ENCODE measurements at places on chromosomes 13 and 19.

- no peak for DNase-seq
Observed at GRCh38 chr13:67120872-67121531, 109.1 kb downstream of the PCDH9 start.

DNA sequence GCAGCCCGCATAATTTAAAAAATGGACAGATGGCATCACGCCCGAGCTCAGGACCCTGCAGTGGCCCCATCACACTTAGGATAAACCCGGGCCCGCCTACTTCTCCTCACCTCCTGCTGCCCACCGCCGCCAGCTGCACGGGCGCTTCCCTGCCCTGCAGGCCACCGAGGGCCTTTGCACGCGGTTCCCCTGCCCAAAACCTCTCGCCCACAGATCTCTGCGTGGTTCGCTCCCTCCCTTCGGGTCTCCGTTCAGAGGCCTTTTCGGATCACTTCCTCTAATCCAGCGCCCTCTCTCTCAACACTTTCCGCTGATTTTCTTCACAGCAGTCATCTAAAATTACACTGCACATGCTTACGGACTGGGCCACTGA, 1.8 kb downstream of the SHISA7 start:
- no peak for DNase-seq

GRCh38 chr19:5953030-5953589, 24.8 kb downstream of the RANBP3 start:
- DNase-seq = no peak

DNA sequence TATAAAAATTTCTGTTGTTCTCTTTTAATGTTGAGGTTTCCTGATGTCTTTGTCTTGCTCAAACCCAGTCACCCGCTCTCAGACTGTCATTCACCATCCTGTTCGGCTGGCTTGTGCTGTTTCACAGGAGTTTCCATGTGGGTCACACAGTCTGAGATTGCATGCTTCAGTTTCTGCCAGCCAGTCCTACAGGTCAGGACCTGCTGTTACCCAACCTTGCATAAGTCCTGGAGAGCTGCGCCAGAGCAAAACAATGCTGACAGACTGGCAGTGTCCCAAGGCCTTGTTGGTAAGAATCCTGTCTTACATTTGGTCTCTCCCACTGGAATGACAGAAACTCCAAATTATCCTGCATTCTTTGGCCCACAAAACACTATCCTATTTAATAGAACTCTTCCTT, 340.0 kb upstream of the SLITRK5 start:
- no peak for DNase-seq

DNA sequence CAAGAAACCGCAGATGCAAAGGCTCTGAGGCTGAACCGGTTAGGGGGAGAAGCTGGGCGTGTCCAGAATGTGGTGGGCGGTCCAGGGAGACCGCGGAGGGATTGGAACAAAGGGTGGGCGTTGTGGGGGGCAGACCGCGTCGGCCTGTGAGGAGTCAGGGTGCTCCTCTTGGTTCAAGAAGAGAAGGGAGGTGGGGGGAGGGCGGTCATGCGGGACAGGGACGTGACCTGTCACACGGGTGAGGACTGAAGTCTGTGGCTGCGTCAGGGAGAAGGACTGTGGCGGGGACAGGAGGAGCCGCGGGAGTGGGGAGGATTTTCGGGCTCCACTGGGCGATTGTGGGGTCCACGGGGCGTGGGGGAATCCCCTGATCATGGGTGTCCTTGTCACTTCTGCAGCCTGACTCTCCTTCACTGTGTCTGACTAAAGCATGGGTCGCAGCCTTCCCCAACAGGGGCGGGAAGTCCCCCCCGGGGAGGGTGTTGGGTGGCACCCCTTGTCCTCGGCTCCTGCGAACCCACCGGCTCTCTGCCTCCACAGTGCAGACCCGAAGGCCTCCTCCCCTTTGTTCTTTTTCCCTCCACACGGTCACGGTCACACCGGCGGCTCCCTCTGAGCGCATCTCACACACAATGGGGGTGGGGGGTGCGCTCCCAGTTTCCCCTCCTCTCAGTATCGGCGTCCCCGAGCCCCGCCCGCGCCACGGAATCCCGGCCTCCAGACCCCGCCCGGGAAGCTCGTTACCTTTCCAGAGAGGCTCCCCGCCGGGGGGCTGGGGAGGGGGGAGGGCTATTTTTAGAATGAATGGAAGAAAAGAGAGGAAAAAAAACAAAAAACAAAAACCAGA, 16.4 kb upstream of the KCNN1 start:
- DNase-seq = peak; percentile 26

- DNase-seq = no peak
Observed at GRCh38 chr19:50492303-50493052, 15.8 kb upstream of the GARIN5A start.

DNA sequence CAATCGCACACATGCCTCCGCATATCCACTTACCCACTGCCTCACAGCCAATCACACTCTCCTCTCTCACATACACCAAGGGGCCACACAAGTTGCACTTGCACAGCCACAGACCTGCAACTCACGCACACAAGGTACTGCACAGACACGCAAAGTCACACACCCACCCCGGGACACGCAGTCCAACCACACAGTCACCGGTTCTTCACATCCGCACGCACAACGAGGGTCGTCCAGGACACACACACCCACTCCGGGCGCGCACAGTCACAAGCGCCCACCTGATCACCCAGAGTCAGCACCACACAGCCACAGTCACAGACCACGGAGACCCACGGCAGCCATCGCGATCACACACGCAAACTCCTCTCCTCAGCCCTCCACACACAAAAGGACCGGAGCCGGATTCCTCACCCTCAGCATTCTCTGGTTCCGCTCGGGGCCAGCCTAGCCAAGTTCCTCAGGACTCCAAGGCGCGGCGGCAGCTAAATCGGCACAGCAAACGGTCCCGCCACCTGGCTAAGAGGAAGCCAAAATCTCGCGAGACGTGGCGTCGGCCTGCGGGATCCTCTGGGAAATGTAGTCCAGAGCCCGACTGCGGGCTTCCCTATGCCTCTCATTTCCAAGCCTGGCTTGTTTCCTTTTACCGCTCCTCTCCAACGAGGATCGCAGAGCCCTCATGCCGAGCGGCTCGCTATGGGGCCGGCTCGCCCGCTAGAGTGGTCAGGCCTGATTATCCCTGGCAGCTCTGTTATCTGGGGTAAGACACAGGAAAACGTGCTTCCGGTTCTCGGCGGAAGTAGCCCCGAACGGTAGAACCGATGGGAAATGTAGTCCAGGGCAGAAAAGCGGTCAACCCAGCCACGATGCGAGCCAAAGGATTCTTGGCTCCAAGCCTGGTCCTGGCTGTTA, at the start of gene ZNF850:
TSS of gene ZNF850 (minus strand) at position 497 of the 912 bp plus-strand sequence. CDS start 10,201 bp downstream, outside the sequence.
- DNase-seq = peak; percentile 85

GRCh38 chr13:104057861-104058260, 991.6 kb upstream of the SLC10A2 start:
- DNase-seq = no peak

DNA sequence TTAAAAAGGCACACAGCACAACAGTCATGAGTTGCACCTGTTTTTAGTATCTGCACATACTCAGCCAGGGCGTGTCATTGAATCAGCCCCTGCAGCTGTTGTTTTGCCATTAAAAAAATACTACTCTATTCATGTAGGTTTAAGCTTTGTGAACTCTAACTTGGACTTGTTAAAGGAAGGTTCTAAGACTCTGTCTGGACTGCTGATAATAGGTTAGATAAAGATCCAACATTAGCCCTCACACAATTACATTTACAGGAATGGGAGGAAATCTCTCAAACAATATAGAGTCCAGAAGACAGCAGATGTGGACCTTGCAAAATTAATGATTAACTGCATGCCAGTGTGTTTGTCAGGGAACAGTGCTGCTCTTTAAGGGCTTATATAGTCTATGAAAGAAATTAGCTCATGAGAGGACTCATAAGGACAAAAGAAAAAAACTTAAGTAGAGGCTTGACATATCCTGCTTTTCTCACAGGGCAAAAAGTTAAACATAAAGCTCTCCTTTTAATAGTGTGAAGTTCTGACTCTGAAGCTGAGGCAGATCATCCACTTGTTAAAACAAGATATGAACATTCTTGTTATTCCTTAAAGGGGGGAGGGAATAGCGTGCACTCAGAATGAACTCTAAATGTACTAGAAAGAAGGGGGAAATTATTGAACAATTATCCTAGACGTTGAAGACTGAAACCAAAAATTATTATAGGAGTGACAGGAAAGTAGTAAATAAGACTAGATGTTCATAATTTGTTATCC, 243.6 kb downstream of the NDFIP2 start:
- no peak for DNase-seq

GRCh38 chr19:12333162-12334159, at the start of gene ZNF563:
ZNF563 (minus strand) TSS chr19:12333633; CDS start chr19:12333482, 151 bp downstream.
- peak; percentile 82 for DNase-seq

DNA sequence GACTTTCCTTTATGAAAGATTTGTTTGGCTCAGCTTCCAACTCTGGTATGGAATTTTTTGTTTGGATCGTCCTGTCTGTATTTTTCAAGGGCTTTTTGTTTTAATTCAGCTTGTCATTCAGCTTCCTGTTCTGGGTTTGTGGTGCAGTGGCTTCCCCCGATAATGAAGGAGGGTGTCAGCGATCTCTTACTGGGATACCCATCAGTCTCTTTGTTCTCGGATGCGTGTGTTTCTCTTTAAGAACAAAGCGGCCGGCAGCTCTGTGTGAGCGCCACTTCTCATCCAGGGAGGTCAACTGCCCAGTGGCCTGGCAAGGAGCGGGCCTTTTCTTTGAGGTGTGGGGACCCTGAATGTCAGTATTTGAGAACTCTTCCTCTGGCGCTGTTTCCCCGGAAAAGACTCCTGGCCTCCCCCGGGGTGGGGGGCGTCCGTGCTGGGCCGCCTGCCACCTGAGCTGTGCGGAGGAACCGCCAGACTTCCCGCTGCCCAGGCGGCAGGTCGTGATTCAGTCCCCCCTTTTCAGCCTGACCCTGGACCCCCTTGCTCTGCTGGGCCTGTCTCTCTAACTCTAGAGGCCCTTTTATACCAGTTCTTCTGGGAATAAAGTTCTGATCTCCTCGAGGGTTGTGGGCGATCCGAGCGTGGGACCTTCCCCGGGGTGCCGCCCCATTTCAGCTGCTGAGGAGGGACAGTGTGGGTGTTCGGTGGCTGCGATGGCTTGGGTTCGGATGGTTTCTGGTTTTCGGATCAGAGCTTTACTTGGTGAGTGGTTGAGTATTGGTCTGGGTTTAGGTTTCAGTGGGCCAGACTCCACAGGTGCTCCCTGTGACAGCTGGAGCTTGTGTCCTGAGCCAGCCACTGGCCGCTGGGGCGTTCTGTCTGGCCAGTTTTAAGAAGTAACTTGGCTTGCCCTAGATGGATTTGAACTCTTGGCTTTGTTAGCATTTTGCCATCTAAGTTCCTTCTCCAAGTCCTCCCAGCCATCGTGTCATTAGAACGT, 3.4 kb downstream of the SF3A2 start:
- DNase-seq = no peak

- DNase-seq = no peak
Observed at GRCh38 chr19:44948763-44949374, 3.0 kb downstream of the APOC2 start.

DNA sequence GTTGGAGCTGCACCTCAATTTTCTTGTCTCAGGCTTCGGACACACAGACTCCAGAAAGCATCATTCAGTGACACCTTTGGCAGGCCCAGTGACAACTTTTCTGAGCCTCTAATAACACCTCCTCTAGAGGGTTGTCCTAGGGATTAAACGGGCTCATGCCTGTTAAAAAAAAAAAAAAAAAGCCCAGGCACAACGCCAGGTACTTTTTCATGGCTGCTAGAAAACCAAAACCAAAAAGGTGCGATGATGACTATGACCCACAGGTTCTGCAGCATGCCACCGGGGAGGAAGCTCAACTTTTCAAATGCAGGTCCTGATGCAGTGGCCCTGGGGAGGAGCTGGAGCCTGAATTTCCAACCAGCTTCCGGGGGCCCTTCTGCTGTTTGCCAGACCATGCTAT, 184.2 kb downstream of the ABCC4 start:
- no peak for DNase-seq

- DNase-seq = no peak
Observed at GRCh38 chr13:67776151-67776550, 546.0 kb upstream of the PCDH9 start.

DNA sequence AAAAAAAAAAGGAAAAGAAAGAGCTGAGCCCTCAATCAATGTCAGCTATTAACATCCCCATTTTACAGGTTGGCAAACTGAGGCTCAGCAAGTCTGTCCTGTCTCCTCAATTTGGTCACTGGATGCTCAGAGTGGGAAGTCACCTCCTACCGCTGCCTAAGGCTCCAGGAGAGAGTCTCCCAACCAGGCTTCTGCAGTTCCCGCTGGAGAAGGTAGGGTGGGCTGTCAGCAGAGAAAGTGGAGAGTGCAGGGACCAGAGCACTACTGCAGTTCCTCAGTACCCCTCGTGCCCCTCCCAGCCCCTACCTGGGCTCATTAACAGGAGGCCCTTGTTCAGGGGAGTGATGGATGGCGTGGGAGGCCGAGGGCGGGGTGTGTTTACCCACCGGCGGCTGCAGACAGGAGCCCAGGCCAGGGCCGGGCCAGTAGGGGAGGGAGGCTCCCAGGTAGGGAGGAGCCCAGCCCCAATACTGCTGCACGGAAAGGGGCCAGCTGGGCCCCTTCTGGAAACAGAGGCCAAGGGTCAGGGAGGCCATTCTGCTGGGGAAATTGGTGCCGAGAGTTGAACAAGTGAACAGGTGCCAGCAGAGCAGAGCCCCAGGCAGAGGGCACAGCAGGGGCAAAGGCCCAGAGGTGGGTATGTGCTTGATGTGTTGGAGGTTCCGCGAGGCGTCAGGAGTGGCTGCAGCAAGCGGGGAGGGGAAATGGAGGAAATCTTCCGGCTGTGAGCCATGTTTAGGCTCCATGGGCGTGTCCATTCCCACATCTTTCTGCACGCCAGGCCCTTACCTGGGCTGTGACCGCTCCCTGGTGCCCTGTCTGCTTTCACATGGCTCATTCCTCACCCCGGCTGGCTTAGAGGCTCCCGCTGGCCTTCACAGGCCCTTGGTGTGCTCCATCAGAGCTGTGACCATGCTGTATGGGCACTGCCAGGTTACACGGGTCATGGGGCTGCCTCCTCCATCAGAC, 7.6 kb upstream of the COMP start:
- no peak for DNase-seq

- DNase-seq = no peak
Observed at GRCh38 chr19:18794029-18794313, 2.9 kb upstream of the COMP start.

DNA sequence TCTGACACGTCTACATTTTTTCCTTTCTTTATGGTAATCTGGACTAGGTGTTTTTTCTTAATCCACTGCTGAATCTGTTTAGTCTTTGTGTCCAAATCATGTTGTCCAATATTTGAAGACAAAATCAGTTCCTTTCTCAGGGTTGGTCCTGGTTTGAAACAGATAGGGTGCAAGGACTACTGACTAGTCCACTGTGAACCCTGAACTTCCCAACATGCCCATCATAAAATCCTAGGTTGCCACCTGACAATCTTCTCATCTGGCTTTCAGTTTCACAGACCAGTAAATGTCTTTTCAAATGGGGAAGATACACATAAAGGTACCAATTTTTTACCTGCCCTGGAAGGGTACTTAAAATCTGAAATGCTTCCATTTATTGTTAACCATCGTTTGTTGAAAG, 12.7 kb downstream of the GTF3A start:
- no peak for DNase-seq

GRCh38 chr19:30136611-30137195, 194.7 kb downstream of the URI1 start:
- DNase-seq = no peak

- no peak for DNase-seq
Observed at GRCh38 chr19:6740589-6741343, 1.3 kb downstream of the TRIP10 start.

All from T-helper 2 cell (primary cell).